Cardiac muscle cell (in vitro differentiated cells and primary cell): ENCODE measurements at places on chromosomes 12 and 14. TPM values are rescaled to one million over a fixed set of nuclear protein-coding genes. Genes with fewer than 3 reads are reported as not detected.

DNA sequence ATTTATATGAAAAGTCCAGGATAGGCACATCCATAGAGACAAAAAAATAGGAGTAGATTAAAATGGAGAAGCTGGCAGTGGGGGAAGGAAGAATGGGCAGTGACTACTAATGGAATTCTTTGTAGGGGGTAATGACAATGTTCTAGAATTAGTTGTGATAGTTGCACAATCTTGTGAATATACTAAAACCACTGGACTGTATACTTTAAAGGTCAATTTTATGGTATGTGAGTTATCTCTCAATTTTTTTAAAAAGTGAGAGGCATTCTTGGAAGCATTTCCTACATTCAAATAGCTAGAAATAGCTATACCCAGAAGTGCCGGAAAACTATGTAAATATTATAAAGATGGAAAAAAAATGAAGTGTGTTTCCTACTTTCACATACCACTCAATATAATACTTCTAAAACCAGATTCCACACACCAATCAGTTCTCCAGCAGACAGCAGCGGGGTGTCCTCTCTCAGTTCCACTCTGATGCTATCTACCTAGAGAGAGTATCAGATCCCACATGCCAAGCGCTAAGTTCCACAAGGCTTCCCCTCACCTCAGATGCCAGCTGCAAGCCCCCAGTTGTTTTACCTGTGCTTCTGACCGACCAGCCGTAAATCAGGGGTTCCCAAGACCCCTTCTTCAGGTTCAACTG lies 41.7 kb upstream of the NID2 start:
- DNase-seq, result no peak

Gene RILPL1
- total RNA-seq, result 33.7 and 57.8 TPM in 2 replicates

DNA sequence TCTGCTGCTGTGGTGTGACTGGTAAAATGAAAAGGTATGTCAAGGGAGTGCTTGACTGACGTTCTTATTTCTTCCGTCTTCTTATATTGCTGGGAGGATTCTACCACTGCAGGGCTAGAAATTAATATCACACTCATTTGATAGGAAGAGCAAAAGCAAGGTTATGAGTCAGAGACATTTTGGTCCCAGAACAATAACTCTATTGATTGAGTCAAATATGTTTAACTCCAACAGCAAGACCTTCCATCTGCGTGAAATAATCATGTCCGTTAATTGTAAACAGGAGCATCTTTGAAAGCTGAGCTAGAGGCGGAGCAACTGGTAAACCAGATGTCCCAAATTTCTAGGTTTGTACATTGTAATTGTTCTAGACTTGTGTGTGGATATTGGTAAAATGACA lies 1293.6 kb downstream of the AACS start:
- no peak for DNase-seq

DNA sequence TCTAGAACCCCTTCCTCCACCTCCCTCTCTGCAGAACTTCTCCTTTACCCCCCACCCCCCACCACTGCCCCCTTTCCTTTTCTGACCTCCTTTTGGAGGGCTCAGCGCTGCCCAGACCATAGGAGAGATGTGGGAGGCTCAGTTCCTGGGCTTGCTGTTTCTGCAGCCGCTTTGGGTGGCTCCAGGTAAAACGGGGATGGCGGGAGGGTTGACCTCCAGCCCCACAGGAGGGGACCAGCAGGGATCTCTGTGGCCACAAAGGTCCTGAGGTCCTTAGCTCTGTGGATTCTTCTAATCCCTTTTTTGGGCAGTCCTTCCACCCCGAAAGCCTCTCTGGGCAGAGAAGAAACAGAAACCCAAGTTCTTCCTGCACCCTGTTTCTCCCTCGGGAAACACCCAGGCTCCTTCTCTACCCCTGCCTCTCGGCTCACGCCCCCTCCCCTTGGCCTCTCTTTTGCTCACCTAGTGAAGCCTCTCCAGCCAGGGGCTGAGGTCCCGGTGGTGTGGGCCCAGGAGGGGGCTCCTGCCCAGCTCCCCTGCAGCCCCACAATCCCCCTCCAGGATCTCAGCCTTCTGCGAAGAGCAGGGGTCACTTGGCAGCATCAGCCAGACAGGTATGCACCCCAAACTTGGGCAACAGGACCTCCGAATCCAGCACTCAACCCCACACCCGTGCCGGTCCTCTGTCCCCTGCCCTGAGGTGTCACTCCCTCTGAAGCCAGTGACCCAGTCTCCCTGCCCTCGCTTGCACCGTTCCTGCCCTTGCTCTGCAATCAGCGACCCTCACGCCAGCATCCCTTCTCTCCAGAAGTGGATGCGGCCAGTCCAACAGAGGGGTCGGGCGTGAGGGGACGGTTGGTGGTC lies 638 bp downstream of the LAG3 start:
- no peak for DNase-seq

DNA sequence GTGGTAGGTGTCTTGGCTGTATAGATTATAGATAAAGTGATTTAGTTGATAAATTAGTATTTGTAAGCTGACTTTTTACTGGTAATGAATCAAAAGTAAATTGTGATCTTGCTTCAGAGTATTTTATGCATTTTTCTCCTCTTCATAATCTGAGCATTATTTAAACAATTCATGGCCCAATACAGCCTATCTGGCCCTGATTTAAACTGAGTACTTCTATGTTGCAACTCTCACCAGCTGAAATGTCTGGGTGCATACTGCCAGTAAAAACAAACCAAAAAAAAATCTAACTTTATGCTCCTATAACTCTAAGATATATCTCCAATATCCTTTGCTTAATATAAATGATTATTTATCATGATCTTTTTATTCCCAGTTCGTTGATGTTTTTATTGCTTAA lies 86.6 kb downstream of the MIA2 start:
- DNase-seq, result no peak
